ENCODE measurements at places on chromosomes 16 and 17.

DNA sequence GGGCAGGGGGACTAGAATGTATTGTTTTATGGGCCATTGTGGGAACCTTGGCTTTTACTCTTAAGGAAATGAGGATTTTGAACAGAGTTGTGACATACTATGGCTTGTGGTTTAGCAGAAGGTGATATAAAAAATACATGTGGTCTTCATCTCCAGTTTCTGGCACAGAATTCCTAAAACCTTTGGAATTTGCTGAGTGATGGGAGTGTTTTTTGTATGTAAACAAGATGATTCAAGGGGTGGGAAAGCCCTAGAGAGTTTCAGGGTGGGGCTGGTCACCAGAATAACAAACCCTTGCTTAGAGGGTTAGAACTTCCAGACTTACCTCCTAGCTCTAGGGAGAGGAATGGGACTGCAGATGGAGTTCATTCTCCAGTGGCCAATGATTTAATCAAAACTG, 316.1 kb downstream of the PHKB start:
- no peak for DNase-seq

GRCh38 chr17:75181110-75181509, 1.6 kb downstream of the SUMO2 start:
- no peak for DNase-seq

GRCh38 chr16:69477546-69477945, 53.1 kb downstream of the CYB5B start:
- no peak for DNase-seq

- no peak for DNase-seq
Observed at GRCh38 chr16:473046-474043, 47.9 kb downstream of the RAB11FIP3 start.

- DNase-seq, result no peak
Observed at GRCh38 chr17:18937981-18938691, 13.8 kb upstream of the SLC5A10 start.

GRCh38 chr16:4698321-4699045, 5.1 kb downstream of the NUDT16L1 start:
- DNase-seq, result no peak

DNA sequence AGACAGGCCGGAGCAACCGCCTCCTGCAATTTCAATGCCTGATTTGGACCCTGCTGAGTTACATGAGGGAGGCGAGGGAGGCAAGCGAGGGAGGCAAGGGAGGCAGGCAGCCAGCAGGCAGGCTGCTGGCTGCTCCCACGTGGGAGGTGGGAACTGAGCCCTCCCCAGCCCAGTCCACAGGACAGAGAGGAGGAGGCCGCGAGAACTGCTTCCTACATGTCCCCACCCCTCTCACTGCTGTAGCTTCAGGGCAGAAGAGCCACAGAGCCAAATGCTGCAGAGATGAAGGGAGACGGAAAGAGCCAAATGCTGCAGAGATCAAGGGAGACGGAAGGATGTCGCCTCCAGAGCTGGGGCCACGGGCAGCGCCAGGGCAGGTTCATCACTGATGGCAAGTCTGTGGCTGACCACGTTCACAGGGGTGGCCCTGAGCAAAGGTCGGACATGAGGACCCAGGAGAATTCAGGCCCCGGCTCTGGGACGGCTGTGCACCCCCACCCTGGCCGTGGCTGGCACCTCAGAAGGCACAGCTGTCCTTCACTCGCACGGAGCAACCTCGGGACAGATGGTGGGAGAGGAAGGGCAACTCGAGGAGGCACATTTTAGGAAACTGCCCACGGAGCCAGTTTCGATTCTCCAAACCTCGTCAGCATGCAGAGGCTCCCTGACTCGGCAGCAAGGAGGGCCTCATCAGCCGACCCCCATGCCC, 21.5 kb downstream of the RPH3AL start:
- no peak for DNase-seq

DNA sequence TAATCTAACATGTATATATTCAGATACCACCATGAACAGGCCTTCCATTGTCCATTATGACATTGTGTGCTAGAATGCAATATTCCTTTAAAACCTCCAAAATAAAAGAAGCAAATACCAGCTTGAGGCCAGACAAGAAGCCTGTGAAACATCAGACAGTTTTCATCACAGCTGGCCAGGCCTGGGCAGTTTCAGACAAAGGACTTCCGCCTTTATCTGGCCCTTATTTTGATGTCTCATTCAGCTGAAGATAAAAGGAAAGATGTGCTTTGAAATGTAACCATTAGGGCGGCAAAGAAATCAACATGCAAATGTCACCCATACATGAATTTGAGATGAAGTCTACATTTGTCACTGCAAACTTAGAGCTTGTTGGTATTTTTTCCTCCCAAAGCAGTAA, 737.5 kb downstream of the KCNJ2 start:
- DNase-seq, result no peak

- no peak for DNase-seq
Observed at GRCh38 chr16:85579191-85579590, 33.9 kb upstream of the GSE1 start.

GRCh38 chr16:50925758-50926357, 184.0 kb downstream of the CYLD start:
- DNase-seq, result no peak

GRCh38 chr17:31558748-31559583, 167.5 kb downstream of the RAB11FIP4 start:
- DNase-seq, result peak; percentile 16

GRCh38 chr17:57016071-57016763, 38.3 kb downstream of the SCPEP1 start:
- DNase-seq, result no peak

DNA sequence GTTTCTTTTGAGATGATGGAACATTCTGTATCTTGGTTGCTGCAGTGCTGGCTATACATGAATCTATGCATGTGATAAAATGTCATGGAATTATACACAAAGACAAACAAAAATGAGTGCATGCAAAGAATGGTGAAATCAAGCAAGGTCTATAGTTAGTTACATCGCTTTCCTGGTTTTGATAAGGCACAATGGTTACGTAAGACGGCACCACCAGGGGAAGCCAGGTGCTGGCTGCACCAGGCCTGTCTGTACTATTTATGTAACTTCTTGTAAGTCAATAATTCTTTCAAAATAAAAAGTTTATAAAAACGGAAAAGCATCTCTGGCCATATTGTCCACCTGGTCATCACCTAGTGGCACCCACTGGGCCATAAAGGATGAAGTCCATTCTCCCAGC, 46.5 kb downstream of the ARHGAP27 start:
- no peak for DNase-seq

DNA sequence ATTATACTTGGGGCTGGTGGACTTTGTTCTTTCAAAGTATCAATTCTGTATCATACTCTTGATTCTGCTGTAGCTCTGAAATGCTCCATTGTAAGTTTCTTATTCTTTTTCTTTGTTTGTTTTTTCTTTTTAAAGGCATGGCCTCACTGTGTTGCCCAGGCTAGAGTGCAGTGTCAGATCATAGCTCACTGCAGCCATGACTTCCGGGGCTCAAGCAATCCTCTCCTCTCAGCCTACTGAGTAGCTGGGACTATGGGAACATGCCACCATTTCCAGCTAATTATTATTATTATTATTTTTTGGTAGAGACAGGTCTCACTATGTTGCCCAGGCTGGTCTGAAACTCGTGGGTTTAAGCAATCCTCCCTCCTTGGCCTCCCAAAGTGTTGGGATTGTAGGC, 38.9 kb upstream of the METTL9 start:
- no peak for DNase-seq

- peak; percentile 95 for DNase-seq
Observed at GRCh38 chr17:81871387-81872230, 472 bp upstream of the ARHGDIA start.

DNA sequence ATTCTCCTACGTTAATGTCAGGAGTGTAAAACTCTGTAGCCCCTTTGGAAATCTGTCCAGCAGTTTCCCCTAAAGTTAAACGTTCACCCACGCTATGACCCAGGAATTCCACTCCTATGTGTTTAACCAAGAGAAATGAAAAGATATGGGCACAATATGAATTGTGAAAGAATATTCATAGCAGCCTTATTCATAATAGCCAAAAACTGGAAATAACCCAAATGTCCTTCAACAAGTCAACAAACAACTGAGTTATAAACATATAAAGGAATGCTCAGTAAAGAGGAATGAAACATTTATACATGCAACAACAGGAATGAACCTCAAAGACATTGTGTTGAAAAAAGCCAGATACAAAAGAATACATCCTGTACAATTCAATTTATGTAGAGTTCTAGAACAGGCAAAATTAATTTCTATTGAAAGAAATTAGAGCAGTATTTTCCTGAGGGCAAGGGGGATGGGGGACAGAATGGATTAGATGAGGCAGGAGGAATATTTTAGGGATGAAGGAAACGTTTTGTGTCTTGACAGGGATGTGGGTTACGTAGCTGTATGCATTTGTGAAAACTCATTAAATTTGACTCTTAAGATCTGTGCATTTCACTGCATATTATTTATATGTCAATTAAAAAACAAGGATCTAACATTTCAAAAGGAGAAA, 286.7 kb upstream of the CDH5 start:
- no peak for DNase-seq

DNA sequence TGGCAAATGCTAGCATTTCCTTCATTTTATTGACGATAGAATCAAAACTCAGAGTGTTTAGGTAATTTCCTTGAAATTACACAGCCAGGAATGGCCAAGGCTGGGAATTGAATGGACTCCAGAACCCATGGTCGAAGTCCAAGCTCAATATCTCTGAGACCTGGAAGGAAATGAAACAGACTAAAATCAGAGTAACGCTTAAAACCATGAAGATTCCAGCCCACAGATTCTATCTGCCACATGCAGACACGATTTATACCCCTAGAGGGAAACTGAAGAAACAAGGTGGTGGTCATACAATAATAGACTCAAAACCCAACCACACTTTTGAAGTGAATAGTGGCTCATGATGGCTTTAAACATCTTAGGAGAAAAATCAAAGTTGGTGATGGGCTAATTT, 95.6 kb downstream of the PRKCA start:
- DNase-seq, result no peak

GRCh38 chr17:41710472-41711090, 1.6 kb upstream of the GAST start:
- no peak for DNase-seq

DNA sequence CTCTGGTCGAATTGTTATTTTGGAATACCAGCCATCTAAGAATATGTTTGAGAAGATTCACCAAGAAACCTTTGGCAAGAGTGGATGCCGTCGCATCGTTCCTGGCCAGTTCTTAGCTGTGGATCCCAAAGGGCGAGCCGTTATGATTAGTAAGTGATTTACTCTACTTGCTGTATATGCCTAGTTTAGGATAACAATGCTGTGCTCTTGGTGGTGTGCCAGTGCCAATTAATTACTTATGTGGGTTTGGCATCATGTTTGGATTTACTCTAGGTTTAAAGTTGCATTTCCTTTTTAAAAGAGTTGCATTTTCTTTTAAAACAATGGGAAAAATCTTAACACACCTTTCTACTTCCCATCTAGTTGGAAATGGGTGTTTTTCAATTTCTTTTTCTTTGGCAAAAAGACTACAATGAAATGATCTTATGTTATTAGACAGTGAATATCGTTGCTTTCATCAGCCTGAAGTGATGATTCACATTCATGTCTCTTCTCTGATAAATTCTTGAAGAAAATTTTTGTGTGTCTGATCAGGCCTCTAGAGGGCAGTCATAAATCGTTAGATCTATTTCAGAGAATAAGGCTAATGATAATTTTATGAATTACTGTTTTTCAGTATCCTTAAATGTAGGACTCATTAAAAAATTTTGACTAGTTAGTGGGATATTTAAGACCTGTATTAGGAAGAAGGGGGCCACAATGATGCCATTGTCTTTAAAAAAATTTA, 5.6 kb downstream of the SF3B3 start:
- no peak for DNase-seq

GRCh38 chr17:78653382-78653781, 76.2 kb upstream of the DNAH17 start:
- DNase-seq, result no peak

GRCh38 chr17:51995797-51996403, 162.6 kb downstream of the CA10 start:
- no peak for DNase-seq

DNA sequence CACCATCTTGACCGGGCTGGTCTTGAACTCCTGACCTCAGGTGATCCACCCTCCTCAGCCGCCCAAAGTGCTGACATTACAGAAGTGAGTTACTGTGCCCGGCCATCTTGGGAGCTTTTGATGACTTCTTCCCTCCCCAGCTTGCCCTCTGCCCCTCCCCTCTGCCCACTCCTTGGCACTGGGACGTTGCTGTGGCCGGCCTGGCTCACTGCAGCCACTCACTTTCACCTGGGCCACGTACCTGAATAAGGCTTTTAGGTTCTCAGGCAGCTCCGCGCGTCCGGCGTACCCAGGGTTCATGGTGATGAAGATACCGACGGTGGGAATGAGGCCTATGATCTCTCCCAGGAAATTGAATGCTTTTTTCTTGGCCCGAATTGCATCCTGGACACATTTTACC, 81.6 kb downstream of the DNAH17 start:
- no peak for DNase-seq

- DNase-seq, result no peak
Observed at GRCh38 chr17:12521416-12521815, 144.3 kb upstream of the MYOCD start.

DNA sequence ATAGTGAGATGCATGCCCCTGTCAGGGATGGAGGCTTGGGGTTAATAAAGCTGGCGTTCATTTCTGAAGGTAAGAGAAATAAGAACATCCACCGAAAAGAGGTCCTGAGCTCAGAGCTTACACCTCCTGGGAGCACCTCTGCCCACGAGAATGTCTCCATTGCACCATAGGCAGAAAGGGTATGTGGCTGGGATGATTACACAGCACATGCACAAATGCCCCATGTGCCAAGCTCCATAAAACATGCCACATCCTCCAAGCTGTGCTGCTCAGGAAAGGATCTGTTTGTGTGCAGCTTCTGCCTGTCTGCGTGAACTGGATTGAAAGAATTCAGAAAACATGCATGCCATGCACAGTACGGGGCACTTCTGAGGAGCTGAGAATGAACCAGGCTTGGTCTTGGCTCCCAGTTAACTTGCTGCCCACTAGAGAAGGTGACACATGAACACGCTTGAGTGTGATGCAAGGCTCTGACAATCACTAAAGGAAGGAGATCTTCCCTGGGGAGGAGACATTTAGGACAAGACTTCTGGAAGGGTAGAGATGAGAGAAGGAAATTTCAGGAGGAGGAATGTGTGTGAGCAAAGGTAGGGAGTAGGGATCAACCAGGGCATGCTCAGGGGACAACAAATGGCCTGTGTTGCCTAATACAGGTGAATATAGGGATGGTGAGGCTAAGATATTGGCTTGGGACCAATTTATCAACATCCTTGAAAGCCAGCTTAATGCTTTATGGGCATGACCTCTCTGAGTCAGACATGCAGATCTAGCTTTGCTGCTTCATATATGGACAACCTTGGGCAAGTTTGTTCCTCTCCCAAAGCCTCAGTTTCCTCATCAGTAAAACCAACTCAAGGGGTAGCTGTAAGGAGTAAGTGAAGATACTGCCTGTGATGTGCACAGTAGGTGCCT, 32.0 kb upstream of the SMPD3 start:
- no peak for DNase-seq

GRCh38 chr17:145671-146541, 8.5 kb downstream of the SCGB1C2 start:
- no peak for DNase-seq

All from stimulated activated CD8-positive, alpha-beta memory T cell treated with anti-CD3 and anti-CD28 coated beads, Interleukin-4, amount 100 ng/mL, for 1 hour (primary cell).